AG09319 (cell line): ENCODE measurements at places on chromosomes 5 and 9.

- no peak for DNase-seq
Observed at GRCh38 chr9:114685951-114686350, 4.0 kb upstream of the TEX48 start.

GRCh38 chr5:170612256-170612678 is 108.4 kb downstream of the KCNIP1 start:
- no peak for DNase-seq

- DNase-seq, result no peak
Observed at GRCh38 chr5:102532123-102532522, 33.3 kb upstream of the SLCO6A1 start.

DNA sequence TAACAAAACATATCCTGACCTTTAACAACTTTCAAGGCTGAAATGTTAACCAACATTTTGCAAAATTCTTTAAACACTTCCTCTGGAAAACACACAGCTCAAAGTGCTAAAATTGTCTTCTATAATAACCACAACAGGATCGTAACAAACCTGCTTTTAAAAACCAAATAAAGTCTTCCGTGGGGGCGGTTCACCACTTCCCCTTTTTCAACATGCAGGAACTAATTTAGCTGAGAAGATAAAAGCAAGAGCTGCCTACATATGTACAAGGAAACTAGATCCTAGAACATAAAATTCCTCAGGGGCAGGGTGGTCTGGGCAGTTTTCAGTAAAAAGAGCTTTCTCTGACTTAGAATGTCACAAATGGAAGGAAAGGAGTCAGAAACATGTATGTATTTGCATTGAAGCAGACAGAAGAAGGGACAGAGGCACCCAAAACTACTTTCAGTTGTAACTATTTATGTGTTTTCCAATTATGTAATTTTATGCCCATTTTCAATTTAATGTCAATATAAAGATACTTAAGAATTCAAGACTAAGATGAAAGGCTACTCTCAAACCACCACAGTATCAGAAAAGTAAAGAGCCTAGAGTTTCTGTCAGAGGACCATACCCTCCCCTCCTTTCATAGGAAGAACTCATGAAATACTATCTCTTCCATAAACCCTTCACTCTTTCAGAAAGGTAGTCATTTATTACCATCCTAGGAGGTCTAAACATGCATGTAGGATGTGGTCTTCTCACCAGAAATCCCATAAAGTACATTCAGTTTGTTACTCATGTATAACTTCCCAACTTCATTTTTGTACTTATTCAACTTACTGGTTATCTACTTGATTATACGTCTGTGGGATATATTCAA is 185.9 kb upstream of the RASA1 start:
- DNase-seq, result no peak

DNA sequence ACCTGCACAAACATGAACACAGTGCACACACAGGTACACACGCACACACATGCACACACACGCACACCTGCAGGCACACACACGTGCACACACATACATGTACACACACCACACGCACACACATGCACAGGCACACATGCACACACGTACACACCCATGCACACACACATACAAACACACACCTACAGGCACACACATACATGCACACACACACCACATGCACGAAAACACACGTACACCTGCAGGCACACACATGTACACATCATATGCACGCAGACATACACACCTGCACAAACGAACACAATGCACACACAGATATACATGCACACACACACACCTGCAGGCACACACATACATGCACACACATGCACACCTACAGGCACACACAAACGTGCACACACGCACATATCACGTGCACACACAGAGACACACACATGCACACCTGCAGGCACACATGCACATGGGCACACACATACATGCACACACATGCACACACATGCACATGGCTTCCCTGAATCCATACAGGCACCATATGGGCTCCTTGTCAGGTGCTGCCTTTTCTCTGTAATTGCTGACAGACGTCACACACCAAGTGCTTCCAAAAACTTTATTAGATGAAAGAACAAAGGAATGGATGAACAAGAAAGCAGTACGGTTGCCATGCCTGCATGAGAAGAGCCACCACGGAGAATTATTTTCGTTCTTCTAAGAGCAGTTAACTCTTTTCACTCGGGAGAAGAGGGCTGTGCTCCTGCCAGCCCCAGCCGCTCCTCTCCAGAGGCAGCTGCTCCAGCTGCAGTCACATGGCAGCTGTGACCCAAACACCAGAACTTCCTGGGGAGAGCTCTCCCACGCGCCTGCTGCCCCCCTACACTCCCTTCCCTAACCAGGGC is 57.2 kb downstream of the EXD3 start:
- no peak for DNase-seq

DNA sequence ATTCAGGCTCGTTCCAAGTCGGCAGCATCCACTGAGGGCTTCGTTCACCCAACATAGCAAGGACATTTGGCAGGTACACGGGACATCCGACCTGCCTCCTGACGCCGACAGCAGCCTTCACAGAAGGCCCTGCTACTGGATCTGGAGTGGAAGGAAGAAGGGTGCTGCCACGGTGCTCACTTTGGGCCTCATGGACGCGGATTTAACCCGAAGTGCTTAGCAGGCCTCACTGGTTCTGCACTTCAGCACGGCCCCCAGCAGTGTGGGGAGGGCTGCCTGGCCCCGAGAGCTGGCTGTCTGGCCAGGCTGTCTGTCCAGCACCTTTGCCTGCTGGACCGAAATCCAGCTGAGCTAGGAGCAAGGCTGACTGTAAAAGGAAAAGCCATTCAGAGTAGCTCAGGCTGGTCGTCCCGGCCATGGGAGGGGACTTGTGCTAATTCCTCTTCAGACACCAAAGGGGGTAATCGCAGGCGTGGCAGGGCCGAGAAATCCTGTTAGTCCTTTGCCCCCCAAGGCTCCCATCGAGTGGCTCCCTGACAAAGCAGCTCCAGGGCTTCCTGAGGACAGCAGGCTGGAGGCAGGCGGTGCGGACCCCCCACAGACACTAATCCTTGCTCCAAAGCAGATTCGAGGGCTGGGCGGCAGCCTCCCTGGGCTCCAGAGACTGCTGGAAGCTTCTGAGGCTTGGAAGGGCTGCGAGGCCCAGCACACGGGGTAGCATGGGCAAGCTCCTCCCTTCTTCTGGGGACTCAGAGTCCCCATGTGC is 11.1 kb upstream of the RXRA start:
- DNase-seq, result no peak
